ENCODE measurements at places on chromosomes 3 and 15.

DNA sequence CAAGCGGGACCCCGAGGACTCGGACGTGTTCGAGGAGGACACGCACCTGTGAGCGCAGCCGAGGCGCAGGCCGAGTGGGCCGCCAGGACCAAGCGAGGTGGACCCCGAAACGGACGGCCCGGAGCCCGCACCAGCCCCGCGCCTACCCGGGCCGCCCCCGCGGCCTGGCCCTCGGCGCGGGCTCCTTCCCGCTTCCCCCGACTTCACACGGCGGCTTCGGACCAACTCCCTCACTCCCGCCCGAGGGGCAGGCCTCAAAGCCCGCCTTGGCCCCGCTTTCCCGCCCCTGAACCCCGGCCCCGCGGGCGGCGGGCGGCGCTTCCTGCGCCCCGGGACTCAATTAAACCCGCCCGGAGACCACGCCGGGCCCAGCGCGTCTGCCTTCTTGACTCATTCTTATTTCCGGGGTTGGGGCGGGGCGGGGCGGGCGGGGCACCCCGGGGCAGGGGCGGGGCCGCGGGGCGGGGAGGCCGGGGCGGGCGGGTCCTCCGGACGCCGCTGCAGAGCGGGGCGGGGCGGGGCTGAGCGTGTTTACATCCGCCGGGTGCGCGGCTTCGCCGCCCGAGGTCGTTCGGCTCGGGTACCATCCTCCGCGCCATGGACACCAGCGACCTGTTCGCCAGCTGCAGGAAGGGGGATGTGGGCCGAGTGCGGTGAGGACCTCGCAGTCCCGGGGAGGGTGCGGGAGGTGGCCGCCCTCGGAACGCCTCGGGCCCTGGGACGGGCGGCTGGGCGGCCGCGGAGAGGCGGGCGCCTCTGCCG lies at the start of gene ABTB1:
ABTB1 (plus strand) TSS at position 524 of the 762 bp plus-strand sequence; CDS start at position 598, 74 bp downstream.
- peak within 1 kb of the TSS; percentile 93 for H3K27ac ChIP-seq
- H3K4me1 ChIP-seq, result peaks cover 37% of the 10 kb centered on the region
- DNase-seq, result peak; percentile 86
- H3K36me3 ChIP-seq, result peaks cover 20% of the 10 kb centered on the region
- no peaks in the 10 kb centered on the region for H3K27me3 ChIP-seq

DNA sequence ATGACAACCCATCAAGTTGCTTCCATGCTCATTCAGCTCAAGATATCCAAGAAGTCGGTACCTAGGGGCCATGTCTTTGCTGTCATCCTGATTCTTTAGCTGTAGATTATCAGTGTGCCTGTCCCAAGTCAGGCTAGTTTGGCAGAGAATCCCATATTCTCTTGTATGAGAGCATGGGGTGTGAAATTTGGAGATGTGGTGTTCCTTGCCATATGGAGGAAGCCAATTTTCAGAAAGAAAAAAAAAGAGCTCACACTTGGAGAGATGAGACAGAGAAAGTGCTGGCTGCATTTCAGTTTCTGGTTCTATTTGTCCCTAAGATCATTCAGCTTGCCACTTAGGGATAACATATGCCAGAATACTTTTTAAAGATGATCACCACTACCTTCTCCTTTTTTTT lies 52.3 kb upstream of the SLC4A7 start:
- H3K27ac ChIP-seq, result peak overlapping the region; percentile 68
- no peaks in the 10 kb centered on the region for H3K36me3 ChIP-seq
- no peaks in the 10 kb centered on the region for H3K27me3 ChIP-seq
- H3K4me3 ChIP-seq, result no peak overlapping the region
- H3K4me1 ChIP-seq, result peaks cover 14% of the 10 kb centered on the region
- no peak for DNase-seq

DNA sequence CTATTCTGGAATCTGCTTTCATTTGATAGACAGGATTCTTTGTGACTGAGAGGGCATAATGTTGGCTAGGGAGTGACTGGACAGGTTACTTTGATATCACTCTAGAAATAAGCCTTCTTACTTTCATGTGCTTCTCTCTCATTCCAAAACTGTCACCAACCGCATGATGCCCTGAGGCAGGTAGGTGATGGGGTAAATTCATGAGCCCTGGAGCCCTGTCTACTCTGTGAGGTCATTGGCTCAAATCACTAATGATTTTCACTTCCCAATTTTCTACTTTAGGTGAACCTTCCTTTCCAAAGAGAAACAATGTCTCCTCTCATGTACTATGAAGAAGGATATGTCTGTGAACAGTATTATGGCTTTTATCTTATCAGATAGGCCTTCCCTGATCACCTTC lies 596.7 kb downstream of the TUSC7 start:
- H3K4me3 ChIP-seq, result no peak overlapping the region
- H3K27me3 ChIP-seq, result no peaks in the 10 kb centered on the region
- DNase-seq, result no peak
- H3K27ac ChIP-seq, result no peak overlapping the region
- H3K4me1 ChIP-seq, result no peaks in the 10 kb centered on the region
- H3K36me3 ChIP-seq, result no peaks in the 10 kb centered on the region

DNA sequence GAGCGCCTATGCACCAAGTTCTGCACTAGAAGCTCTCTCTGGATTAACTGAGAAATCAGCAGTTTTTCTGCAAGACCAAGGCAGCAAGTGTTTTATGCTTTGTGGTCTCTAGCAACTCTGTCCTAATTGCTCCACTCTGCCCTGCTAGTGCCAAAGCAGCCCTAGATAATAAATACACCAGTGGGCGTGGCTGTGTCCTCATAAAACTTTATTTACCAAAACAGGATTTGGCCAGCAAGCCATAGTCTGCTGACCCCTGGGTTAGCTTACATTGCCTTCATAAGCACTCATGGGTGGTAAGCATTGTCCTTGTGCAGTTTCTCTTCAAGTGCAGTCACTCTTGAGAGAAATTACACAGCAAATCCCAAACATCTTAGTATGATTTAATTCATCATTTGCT lies 30.7 kb upstream of the SLC24A5 start:
- no peaks in the 10 kb centered on the region for H3K27me3 ChIP-seq
- no peak overlapping the region for H3K27ac ChIP-seq
- H3K36me3 ChIP-seq, result no peaks in the 10 kb centered on the region
- no peak overlapping the region for H3K4me3 ChIP-seq
- DNase-seq, result no peak

DNA sequence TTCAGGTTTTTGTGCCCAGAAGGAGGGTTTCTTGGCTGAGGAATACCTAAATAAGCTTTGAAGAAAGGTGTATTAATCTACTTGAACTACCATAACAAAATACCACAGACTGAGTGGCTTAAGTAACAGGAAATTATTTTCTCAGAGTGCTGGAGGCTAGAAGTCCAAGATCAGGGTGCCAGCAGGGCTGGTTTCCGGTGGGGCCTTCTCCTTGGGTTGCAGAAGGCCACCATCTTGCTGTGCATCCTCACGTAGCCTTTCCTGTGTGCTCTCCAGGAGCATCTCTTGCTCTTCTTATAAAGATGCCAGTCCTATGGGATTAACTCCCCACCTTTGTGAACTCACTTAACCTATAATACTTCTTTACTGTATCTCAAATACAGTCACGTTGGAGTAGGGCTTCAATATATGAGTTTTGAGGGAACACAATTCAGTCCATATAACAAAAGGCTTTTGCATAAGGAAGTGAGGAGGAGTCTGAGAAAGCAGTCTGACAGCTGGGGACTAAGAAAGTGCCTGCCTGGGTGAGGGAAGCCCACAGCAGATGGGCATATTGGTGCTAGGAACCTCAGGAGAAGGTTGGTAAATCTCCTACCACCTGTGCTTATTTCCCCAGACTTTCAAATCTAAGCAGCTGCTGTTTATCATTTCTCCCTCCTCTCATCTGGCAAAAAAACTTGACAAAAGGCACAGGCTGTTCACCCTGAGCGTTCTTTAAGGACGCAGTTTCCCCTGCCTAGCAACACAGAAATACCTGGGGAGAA lies 89.6 kb upstream of the CBLB start:
- no peaks in the 10 kb centered on the region for H3K27me3 ChIP-seq
- H3K4me3 ChIP-seq, result no peak overlapping the region
- no peaks in the 10 kb centered on the region for H3K4me1 ChIP-seq
- no peaks in the 10 kb centered on the region for H3K36me3 ChIP-seq
- no peak for DNase-seq

DNA sequence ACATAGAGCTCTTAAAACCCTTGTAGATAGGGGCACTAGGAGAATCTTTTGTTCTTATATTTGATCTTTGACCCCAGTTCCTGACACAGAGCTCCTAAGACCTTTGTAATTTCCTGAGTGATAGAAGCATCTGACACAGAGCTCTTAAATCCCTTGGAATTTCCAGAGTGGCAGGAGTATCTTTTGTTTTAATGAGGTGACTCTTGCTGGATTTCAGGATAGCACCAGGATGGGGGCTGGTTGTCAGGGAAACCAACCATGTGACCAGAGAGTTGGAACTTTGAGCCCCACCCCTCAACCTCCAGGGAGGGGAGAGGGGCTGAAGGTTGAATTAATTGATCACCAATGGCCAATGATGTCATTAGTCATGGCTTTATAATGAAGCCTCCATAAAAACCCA lies 47.6 kb upstream of the ST8SIA2 start:
- H3K4me1 ChIP-seq, result no peaks in the 10 kb centered on the region
- H3K4me3 ChIP-seq, result no peak overlapping the region
- no peaks in the 10 kb centered on the region for H3K36me3 ChIP-seq
- DNase-seq, result no peak
- H3K27me3 ChIP-seq, result peaks cover 16% of the 10 kb centered on the region

DNA sequence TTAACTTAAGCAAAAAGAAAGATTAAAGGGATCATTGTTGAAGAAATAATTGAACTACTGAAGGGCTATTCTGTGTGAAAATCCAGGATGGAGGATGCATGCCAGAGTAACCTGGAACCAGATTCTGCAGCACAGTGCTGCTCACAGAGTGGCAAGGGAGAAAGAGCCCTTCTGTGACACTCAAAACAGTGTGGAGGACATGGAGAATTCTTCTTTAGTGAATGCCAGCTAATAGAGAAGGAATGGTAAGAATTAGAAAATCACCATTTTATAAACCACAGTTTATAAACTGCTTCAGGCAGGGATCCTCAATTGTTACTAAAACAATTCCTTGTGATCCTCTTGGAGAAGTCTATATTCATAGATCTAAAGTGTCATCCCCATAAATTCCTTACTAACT lies 70.4 kb upstream of the ARHGEF26 start:
- no peaks in the 10 kb centered on the region for H3K36me3 ChIP-seq
- H3K4me3 ChIP-seq, result no peak overlapping the region
- DNase-seq, result no peak
- H3K27ac ChIP-seq, result no peak overlapping the region
- no peaks in the 10 kb centered on the region for H3K27me3 ChIP-seq

GRCh38 chr3:127221446-127222035 lies 28.6 kb downstream of the PRR23E start:
- peak; percentile 1 for DNase-seq
- no peaks in the 10 kb centered on the region for H3K36me3 ChIP-seq
- H3K27ac ChIP-seq, result no peak overlapping the region
- peaks cover 9% of the 10 kb centered on the region for H3K4me1 ChIP-seq
- H3K4me3 ChIP-seq, result no peak overlapping the region
- H3K27me3 ChIP-seq, result no peaks in the 10 kb centered on the region

DNA sequence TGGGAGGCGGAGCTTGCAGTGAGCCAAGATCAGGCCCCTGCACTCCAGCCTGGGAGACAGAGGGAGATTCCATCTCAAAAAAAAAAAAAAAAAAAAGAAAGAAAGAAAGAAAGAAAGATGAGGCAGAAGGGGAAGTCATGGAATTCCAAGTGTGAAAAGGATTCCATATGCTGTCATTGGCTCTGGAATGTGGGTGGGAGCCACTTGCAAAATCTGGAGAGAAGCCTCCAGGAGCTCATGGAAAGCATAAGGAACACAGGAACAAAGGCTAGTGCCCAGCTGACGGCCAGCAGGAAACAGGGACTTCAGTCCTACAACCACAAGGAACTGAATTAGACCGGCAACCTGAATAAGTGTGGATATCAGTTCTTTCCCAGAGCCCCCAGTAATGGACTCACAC lies 12.5 kb upstream of the TRAK1 start:
- no peaks in the 10 kb centered on the region for H3K27me3 ChIP-seq
- DNase-seq, result no peak
- H3K4me3 ChIP-seq, result no peak overlapping the region
- no peak overlapping the region for H3K27ac ChIP-seq

GRCh38 chr15:64582202-64582601 lies 121.8 kb downstream of the ZNF609 start:
- no peaks in the 10 kb centered on the region for H3K4me1 ChIP-seq
- H3K27me3 ChIP-seq, result no peaks in the 10 kb centered on the region
- peaks cover 12% of the 10 kb centered on the region for H3K36me3 ChIP-seq
- no peak for DNase-seq
- no peak overlapping the region for H3K4me3 ChIP-seq
